ENCODE measurements at places on chromosomes 1 and 21. TPM values are rescaled to one million over a fixed set of nuclear protein-coding genes. Genes with fewer than 3 reads are reported as not detected.

OR2T29 gene
- total RNA-seq = not detected

RGSL1 gene
- total RNA-seq = not detected

- DNase-seq = no peak
Observed at GRCh38 chr1:230792691-230793462, 45.7 kb downstream of the CAPN9 start.

DNA sequence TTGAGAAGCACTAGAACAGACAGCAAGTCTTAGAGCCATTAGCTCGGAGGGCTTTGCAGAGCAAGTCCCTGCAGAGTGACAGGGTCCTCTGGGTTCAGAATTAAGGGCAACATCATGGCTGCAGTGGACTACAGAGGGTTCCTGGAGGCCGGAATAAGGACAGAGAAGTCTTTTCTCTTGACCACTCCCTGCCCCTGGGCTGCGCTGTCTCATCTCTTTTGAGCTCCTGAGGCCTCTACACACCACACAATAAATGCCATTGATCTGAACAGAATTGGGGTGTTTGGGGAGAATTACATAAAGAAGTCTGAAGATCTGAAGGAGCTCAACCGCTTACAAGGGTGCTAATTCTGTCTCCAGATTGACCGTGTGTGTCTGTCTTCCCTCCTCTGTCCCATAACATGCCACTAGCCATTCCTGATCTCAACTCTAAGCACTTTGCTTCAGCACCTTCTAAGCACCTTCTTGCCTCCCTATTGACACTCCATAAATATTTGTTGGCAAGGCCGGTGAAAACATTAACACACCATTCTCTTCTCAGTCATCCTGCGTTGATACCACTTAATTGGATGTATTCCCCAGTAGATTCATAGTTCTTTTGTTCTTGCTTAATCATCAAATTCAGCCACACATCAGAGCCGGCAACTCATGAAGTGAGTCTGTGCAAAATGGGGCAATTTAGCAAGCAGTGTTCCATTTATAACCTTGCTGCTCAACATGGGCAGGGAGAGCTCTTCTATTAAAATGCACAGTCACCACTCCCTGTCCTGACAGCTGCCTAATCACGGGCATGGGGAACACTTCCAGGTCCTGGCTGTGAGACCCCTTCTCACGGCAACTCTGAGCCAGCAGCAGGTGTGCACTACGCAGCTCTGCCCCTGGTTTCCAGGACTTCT, 49.7 kb downstream of the NMNAT2 start:
- no peak for DNase-seq

GRCh38 chr21:35681946-35682345, 378.4 kb downstream of the SETD4 start:
- no peak for DNase-seq

GRCh38 chr1:100928128-100928527, 32.2 kb downstream of the SLC30A7 start:
- no peak for DNase-seq
